NCI-H69 (cell line): ENCODE measurements at places on chromosomes 16 and 17.

GRCh38 chr16:2252806-2253148, 1.4 kb upstream of the ECI1 start:
- DNase-seq, result no peak

- no peak for DNase-seq
Measured at GRCh38 chr16:73048292-73049080, 558 bp upstream of the ZFHX3 start.

- DNase-seq, result no peak
Measured at GRCh38 chr17:51814521-51814920, 344.0 kb downstream of the CA10 start.

- DNase-seq, result no peak
Measured at GRCh38 chr17:55883149-55883548, 132.3 kb downstream of the PCTP start.

DNA sequence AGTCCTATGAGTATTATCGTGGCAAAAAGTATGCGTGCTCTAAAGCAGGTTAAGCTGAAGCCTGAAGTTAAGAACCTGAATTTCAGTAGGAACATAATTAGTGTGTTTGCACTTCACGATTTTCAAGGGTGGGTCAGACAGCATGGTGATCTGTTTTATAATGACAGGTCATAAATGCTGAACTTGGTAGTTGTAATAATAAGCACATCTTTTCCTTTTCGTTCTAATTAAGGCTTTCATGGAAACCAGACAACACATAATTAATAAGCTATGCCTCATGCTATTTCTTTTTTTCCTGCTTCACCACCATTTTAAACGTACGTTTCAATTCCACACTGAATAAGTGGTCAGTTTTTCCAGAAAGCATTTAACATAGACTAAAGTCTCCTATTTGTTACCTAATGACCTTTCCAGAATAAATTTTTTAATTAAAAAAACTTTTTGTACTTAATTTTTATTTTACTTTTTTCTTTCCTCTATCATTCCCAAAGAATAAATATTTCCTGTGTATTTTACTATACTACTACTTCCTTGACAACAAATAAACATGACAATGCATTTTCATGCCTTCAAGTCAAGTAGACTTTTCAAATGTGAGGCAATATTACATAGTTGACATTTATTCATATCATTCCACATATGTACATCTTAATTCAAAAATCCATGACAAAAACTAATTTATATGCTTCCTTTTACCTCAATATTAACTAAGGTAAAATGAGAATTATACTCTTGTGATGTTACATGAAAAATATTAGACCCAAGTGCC, 22.4 kb downstream of the CMC2 start:
- DNase-seq, result peak; percentile 78

GRCh38 chr17:36943250-36944191, 5.2 kb upstream of the AATF start:
- DNase-seq, result no peak

DNA sequence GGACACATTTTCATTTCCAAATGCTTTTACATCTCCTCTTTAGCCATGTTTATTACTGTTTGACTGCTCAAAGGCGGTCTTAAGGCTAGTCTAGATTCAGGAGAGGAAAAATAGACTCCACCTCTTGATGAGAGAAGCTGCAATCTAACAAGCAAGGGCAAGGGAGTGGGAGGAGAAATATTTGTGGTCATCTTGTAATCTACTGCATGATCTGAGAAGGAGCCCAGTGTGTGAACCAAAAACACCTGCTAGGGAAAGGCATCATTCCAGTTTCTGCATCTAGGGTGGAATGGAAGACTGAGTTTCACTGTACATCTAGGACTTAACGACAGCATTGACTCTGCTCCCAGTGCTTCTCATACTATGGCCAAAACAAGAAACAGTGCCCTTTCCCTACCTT, 232.2 kb upstream of the HS3ST3A1 start:
- no peak for DNase-seq

GRCh38 chr16:69057400-69058378, 47.8 kb upstream of the HAS3 start:
- peak; percentile 80 for DNase-seq

GRCh38 chr17:36503456-36504155, 17.1 kb downstream of the ZNHIT3 start:
- no peak for DNase-seq

DNA sequence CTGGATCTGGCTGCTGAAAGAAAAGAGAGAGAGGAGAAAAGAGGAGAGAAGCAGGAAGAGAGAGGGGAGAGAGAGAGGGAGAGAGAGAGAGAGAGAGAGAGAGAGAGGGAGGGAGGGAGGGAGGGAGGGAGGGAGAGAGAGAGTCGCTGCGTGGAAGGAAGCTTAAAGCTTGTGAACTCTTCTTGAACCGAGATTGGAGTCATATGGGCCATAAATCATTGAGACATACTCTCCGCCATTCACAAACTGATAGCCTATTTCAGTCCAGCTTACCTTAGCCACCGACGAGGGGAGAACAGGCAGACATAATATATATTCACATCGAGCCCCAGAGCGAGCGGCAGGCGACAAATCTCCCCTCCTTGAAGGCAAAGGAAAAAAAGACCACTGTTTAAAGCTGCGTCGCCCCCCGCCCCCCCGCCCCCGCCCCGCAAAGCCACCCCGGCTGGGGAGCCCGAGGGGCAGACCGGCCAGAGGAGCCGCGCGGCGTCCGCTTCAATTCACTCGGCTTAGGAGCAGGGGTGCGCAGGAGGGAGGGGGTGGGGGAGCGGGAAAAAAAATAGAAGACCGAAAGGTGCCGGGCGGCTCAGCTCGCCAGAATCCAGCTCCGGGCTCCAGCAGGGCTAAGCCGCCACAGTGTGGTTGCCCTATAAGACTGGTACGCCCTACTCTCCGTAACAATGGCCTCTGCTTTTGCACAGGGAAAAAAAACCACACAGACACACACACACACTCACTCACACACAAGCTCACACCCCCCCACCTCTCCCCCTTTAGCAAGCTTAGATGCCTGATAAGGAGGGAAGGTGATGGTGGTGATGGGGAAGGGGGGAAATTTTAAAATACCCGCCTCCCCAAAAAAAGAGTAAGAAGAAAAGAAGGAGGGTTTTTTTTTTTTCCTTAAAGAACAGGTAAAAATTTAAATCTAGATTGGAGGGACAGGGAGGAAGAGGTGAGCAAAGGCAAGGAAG, 10.6 kb upstream of the HOXB2 start:
- peak; percentile 95 for DNase-seq

DNA sequence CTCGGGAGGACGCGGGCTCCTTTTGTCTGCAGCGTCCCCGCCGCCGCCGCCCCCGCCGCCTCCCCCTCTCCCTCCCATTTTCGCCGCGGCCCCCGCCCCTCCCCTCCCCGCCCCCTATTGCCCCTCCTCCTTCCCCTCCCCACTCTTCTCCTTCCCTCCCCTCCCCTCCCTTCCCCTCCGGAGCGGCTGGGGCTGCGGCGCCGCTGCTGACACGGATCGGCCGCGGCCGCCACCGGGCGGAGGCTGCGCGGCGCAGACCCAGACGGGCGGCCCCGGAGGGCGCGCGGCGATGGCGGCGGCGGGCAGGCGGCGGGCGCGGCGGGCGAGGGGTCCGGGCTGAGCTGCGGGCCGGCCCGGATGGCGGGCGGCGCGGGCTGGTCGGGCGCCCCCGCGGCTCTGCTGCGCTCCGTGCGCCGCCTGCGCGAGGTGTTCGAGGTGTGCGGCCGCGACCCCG, at the start of gene RAB11FIP4:
RAB11FIP4 (plus strand) TSS at position 180 of the 454 bp plus-strand sequence; CDS start at position 358, 178 bp downstream.
- peak; percentile 85 for DNase-seq

- DNase-seq, result no peak
Measured at GRCh38 chr17:13638855-13639458, 37.2 kb upstream of the HS3ST3A1 start.

DNA sequence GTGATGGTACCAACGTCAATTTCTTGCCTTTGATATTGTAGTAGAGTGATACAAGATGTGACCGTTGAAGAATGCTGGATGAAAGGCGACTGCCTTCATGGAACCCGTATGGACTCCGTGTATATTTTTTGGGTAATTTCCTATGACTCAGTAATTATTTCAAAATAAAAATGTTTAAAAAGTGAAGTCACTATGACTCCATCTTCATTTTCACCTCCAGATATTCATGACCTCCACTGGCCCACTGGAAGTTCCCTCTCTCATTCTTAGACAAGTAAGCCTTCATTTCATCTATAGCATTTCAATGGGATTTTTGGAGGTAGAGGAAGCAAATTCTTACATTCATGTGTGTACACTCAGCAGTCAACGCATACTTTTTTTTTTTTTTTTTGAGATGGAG, 111.8 kb upstream of the NUDT7 start:
- no peak for DNase-seq

DNA sequence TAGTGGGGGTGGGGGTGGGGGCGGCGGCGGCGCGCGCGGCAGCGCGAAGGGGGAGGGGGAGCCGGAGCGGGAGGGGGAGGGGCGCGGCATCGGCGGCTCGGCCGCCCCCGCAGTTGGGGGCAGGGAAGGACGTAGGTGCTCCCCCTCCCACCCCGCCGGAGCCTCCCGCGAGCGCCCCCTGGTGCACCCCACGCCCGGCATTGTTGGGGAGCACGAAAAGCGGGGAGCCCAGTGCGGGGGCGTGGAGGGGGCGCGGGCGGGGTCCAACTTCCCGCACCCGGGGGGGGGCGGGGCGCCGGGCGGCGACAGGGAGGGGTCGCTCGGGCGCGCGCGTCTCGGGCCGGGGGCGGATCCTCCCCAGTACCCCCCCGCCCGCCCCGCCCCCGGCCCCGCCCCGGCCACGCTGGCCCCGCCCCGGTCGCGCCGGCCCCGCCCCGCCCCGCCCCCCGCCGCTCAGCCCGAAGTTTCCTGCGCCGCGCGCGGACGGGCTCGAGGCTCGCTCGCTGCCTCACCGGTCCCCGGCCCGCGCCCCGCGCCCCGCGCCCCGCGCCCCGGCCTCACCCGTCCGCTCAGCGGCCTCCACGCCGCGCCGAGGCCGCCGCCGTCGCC, at the start of gene CACNA1H:
CACNA1H (plus strand) TSS at position 456 of the 609 bp plus-strand sequence. CDS start 632 bp downstream, outside the sequence.
- DNase-seq, result peak; percentile 86

GRCh38 chr17:7903154-7904103, 12.7 kb downstream of the RNF227 start:
- no peak for DNase-seq

- peak; percentile 61 for DNase-seq
Measured at GRCh38 chr17:1958134-1958881, 66.8 kb downstream of the RTN4RL1 start.

DNA sequence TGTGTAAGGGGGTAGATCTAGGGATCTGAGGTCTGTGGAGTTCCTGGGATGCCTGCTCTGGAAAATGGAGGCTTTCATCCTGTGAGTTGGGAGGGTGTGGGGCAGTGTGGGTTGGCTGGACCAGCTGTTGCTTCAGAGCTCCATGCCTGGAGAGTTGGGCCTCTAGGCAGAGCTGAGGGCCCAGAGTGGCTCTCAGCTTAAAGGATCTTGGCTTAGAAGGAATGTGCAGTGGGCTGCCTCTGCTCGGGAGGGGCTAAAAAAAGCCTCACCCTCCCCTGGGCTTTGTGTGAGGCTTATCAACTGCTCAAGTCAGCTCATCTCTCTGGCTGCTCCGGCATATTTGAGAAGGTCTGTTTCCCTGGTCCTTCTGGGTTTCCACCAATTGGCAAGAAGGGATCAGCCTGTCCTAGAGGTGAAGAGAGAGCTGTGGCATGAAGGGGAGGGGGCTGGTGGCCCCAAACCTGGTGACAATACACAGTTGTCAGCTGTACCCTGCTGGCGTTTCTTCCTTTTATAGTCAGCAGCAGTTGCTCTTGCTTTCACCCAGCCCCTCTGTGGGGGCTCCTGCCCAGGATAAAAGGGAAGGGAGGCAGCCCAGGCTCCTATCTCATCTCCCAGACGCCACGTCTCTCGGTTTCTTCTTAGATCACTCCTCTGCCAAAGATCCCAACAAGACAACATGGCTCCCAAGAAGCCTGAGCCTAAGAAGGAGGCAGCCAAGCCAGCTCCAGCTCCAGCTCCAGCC, at the start of gene MYL4:
MYL4 (plus strand) TSS at position 605 of the 745 bp plus-strand sequence; CDS start at position 680, 75 bp downstream.
- DNase-seq, result no peak

- no peak for DNase-seq
Measured at GRCh38 chr17:9020096-9020823, 1.1 kb upstream of the NTN1 start.

DNA sequence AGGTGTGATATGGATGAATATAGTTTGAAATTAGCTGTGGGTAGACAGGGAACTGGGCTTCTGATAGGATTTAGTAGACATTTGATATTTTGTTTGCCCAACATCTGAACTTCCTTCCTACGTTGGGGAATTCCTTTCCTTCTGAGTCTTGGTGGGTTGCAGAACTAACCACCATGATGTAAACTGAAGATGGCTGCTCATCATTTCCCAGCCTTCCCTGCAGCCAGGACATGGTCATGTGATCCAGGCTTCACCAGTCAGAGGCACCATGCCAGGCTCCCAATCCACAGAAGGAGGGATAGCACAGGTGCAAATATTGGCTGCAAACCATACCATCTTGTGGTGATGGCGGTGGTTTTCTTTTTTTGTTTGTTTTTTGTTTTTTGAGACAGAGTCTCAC, 57.4 kb downstream of the EMP2 start:
- no peak for DNase-seq

- DNase-seq, result no peak
Measured at GRCh38 chr17:35846055-35846809, 22.5 kb downstream of the HEATR9 start.

DNA sequence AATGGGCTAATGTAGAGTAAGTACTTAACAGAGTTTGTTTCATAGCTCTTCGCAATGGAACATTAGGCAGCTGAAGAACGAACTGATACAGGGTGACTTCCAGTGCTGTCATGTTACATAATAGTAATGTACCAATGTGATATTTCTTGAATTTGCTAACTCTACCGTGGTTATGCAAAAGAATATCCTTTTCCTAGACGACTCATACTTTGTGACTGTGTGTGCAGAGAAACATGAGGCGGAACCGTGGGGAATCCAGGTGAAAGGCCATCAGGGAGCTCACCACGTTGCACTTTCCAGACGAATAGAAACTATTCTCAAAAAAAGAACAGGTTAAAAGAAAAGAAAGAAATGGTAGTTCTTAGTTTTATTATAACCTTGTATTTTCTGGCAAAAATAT, 13.2 kb downstream of the NOB1 start:
- no peak for DNase-seq
